Mucosa of gallbladder (tissue), 1 donor: ENCODE measurements at places on chromosomes 2 and 18. TPM values are rescaled to one million over a fixed set of nuclear protein-coding genes. Genes with fewer than 3 reads are reported as not detected.

DNA sequence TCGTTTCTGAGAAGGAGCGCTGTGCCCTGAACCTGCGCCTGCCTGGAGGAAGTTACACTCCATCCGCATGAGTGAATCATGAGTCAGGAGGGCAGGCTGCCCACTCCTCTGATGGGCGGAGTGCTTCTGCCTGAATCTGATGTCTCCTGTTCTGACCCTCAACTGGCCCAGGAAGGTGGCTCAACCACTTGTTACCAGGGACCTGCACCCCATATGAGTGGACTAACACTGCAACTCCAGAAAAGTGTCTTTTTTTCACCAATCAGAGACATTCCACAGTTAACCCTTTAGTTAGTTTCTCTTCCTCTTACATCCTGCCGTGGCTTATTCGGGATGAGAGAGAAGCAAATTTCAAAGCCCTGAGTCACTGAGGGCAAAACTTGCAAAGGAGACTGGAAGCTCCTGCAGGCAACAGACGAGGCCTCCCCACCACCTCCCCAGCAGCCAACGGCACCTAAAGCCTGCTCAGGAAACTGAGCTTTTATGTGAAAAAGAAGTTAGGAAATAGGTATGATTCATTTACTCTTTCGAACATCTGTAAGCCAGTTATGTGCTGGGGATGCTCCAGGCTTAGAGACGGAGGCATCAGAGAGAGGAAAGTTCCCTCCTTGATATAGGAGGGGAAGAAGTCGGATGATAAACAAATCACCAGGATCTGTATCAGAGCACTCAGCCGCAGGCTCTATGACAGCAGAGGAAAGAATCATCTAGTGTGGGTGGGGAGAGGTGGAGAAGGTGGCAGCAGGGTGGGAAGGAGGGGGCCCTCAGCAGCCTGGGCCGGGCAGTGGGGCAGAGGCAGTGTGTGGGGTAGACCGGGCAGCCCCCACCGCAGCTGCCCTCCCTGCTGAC lies 30.9 kb downstream of the MBP start:
- DNase-seq: peak; percentile 83

DNA sequence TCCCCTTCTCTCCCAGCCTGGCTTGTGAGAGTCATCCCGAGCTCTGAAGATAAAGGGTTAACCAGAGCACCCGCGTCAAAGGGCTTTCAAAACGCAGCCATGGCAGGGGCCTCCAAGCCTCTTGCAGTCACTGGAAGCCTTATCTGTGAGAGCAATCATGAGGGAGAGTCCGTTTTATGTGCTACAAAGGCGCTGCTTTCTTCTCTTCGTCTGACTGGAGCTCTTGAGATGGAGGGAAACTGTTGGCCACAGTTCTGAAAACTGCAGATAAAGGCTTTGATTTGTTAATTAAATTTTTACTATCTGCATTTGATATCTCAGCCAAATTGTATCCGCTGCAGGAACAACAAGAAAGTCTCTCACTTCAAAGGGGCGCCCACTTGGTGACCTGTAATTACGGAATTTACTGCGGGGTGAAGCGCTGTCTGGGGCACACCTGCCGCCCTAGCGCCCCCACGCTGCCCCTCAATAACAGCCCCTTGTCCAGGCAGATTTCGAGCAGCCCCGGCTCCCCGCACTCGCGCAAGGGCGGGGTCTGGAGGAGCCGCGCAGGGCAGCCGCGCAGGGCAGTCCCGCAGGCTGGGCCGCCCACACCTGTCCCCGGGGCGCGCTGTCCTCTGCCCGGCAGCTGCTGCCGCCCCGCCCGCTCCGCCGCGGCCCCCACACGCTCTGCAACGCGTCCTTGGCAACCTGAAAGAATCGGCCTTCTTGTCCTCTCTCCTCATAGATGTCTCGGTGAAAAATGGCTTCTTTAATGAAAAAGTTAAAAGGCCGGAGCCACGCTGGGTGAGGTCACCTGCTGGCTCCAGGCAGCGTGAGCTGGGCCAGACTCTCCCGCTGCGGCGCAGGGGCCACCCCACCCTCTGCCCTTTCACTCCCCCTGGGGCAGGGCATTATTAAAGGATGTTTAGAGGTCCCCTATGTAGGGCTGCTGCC lies 217.9 kb downstream of the VAPA start:
- no peak for DNase-seq

SEC11C gene
- total RNA-seq: 58.7 TPM

DNA sequence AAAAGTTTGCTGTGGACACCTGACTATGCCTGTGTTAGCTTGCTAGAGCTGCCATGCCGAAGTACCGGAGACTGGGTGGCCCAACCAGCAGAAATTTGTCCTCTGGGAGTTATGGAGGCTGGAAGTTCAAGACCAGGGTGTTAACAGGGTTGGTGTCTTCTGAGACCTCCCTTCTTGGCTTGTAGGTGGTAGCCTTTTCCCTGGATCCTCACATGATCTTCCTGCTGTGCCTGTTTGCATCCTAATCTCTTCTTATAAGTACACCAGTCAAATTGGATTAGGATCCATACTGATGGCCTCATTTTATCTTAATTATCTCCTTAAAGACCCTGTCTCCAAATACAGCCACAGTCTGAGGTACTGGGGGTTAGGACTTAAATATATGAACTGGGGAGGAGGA lies 845 bp downstream of the TMEM177 start:
- no peak for DNase-seq

ZSWIM2 gene
- not detected for total RNA-seq

ZBTB7C gene
- total RNA-seq: 24.1 TPM

DNA sequence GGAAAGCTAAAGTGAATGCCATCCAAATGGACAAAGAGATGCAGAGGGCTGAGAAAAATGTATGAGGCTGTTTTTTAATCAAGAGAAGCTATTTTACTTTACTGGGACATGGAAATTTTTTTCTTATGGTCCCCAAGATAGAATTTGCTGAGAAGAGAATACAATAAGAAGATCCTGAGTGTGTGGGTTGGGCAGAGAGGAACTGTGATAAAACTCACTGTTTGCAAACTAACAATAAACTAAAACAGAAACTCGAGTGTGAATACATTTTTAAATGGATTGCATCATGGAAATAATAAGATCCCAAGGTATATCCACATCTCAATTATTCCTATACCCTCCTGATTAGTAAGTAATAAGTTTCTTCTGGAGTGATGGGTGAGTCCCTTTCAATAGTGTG lies 4.4 kb downstream of the NEB start:
- DNase-seq: no peak

GRCh38 chr2:46674488-46674887 lies 195.1 kb downstream of the TMEM247 start:
- DNase-seq: no peak

GRCh38 chr2:70442301-70443077 lies 111.1 kb downstream of the TGFA start:
- no peak for DNase-seq

DNA sequence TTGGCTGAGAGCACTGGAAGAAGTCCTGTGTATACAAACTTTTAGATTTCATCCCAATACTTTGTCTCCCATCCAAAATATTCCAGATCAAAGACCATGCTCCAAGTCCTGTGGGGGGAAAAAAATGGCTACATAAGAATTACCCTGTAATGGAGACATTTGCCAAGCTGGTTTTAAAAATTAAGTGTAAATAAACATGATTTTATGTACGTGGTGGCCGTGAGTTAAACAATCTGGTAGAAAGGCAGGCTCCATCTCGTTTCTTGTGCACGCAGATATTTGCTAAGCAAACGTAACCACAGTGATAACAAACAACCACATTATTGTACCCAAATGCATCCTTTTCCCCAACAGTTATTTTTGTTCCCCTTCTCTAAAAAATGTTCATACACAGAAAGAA lies 176.4 kb downstream of the ZNF516 start:
- DNase-seq: no peak
